ENCODE measurements at places on chromosomes 3 and 15. TPM values are rescaled to one million over a fixed set of nuclear protein-coding genes. Genes with fewer than 3 reads are reported as not detected.

ZNF445 gene
- 9.5 TPM for total RNA-seq

CDV3 gene
- 184 TPM for total RNA-seq

LPP gene
- 196 TPM for total RNA-seq

ZNF501 gene
- total RNA-seq = 5.2 TPM

KNSTRN gene
- 49.2 TPM for total RNA-seq

C2CD4A gene
- total RNA-seq = not detected

LDHAL6B gene
- total RNA-seq = not detected

ZNF860 gene
- total RNA-seq = 0.86 TPM

ROBO1 gene
- total RNA-seq = 65.4 TPM

ZNF660 gene
- 2.9 TPM for total RNA-seq

KNG1 gene
- total RNA-seq = not detected

LCTL gene
- total RNA-seq = 0.32 TPM

IGSF11 gene
- total RNA-seq = not detected

PLXNB1 gene
- total RNA-seq = 35.0 TPM

NR1I2 gene
- under 0.01 TPM for total RNA-seq

SKIL gene
- total RNA-seq = 96.3 TPM

ACKR4 gene
- total RNA-seq = 9.5 TPM

DNAJA4 gene
- 4.3 TPM for total RNA-seq

CCR8 gene
- not detected for total RNA-seq

CTDSPL2 gene
- 49.3 TPM for total RNA-seq

TM4SF1 gene
- total RNA-seq = 52.2 TPM

TMEM108 gene
- total RNA-seq = 0.32 TPM

ALPK3 gene
- 0.86 TPM for total RNA-seq

SLC35G2 gene
- 17.3 TPM for total RNA-seq

GABRR3 gene
- not detected for total RNA-seq

SNX33 gene
- 23.8 TPM for total RNA-seq

SPESP1 gene
- 3.0 TPM for total RNA-seq

RARB gene
- total RNA-seq = 21.6 TPM

DUOX1 gene
- not detected for total RNA-seq

SLC12A8 gene
- total RNA-seq = 33.2 TPM

LYSMD2 gene
- total RNA-seq = 10.8 TPM

SACM1L gene
- 53.1 TPM for total RNA-seq

ALS2CL gene
- 2.6 TPM for total RNA-seq

APOD gene
- 1.3 TPM for total RNA-seq

POTEB3 gene
- not detected for total RNA-seq

SLMAP gene
- total RNA-seq = 82.1 TPM

NOX5 gene
- total RNA-seq = 0.64 TPM

LHFPL4 gene
- total RNA-seq = under 0.01 TPM

SEMA7A gene
- 16.8 TPM for total RNA-seq

RBP2 gene
- total RNA-seq = not detected

AAGAB gene
- total RNA-seq = 45.7 TPM

ANKRD34C gene
- not detected for total RNA-seq

Data from fibroblast of villous mesenchyme (primary cell).